Activated naive CD4-positive, alpha-beta T cell treated with Interleukin-2 at 50 U/mL for 16 hours (primary cell): ENCODE measurements at places on chromosomes 13 and 19.

DNA sequence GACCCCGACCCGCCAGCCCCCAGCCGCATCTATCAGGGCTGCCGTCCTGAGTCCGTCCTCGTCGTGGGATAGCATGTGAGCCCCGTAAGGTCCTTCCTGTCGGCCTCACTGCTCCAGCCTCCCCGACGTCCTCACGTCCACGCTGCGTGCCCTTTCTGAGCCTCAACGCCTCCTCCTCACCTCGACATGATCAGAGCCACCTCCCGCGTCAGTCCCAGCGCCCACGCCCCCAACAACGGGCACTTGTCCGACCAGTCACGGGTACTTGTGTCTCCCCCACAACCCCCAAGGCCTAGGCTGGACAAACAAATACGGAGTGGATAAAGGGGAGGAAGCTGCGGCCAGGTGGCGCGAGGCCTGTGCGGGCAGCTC lies 665 bp downstream of the ZNF497 start:
- peak; percentile 53 for DNase-seq

DNA sequence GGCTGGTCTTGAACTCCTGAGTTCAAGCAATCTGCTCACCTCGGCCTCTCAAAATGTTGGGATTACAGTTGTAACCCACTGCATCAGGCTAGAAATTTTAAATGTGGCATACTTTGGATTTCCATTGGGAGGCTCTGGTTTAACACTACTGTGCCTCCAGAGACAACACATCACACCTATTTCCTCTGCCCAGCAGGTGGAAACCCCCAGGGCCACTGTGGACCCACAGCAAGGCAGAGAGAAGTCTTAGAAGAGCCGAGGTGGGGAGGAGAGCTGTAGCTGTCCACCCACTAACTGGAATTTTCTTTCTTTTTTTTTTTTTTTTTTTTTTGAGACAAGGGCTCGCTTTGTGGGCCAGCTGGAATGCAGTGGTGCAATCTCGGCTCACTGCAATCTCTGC lies 39.4 kb downstream of the IER2 start:
- DNase-seq, result no peak

GRCh38 chr13:102571075-102571474 lies 25.7 kb upstream of the TPP2 start:
- no peak for DNase-seq

- no peak for DNase-seq
These were observed 150.2 kb downstream of the LHFPL6 start for GRCh38 chr13:39452834-39453233.
